GM23338 (cell line): ENCODE measurements at places on chromosomes 12 and 14.
A peak's percentile ranks its signal among the peaks of the same experiment; 100 is the strongest.

DNA sequence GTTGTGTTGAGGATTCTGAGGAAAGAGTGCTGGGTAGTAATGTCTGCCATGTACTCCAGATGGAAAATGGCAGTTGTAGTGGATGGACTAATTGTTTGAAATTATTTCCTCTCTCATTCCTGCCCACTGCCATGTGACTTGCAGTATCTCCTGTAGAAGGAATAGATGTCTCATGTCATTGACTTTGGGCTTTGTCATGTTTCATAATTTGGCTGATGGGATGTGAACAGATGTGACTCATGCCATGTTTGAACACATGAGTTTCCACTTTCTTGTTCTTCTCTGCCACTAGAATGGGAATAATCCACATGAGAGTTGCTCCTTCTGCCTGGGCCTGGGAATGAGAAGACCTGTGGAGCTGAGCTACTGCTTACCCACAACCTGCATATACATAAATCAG lies 2.4 kb upstream of the CALCOCO1 start:
- H3K4me1 ChIP-seq, result peaks cover 8% of the 10 kb centered on the region; the same call in 1 of the 2 replicates
- H3K27ac ChIP-seq, result no peak overlapping the region
- no peaks in the 10 kb centered on the region for H3K36me3 ChIP-seq
- H3K4me3 ChIP-seq, result no peak overlapping the region

DNA sequence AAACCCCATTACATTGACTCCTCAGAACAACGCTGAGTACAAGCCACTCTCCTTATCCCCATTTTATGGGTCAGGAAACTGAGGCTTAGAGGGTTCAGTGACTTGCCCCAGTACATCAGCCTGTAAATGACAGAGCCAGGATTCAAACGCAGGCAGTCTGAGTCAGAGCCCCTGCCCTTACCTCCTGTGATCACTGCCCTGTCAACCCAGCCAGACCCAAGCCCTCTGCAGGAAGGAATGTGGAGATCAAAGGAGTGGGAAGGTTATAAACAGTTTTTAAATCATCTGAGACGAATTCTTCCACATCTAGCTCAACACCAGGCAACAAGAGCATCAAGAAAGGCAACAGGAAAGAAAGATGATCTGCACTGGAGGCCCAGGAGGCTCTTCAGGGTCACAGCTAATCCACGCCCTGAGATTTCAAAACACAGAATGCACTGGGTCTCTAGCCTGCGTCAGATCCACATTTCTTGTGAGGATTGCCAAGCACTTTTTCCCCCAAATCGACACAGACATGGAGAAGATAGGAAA lies 38.5 kb downstream of the SPTB start:
- no peak overlapping the region for H3K4me3 ChIP-seq
- H3K36me3 ChIP-seq, result no peaks in the 10 kb centered on the region
- H3K4me1 ChIP-seq, result peaks cover 22% of the 10 kb centered on the region
- no peaks in the 10 kb centered on the region for H3K27me3 ChIP-seq

GRCh38 chr12:124677552-124678356 lies 110.3 kb upstream of the NCOR2 start:
- H3K4me1 ChIP-seq, result no peaks in the 10 kb centered on the region
- DNase-seq, result no peak
- H3K36me3 ChIP-seq, result no peaks in the 10 kb centered on the region
- no peak overlapping the region for H3K27ac ChIP-seq

DNA sequence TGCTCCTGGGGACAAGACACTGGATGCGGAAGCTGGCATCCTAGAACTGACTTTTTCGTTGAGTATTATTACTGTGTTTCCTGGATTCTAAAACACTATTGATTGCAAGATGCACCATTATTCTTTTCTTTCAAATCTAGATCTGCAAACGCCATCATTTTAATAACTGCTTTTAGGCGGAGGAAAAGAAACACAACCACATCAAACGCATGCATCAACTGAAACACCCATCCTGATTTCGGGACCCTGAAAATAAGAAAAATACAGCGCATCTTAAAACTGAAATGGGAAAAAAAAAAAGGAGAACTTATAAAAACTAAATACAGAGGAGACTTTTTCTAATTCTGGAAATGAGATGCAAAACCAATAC lies 103.7 kb upstream of the MAX start:
- no peaks in the 10 kb centered on the region for H3K27me3 ChIP-seq
- H3K4me3 ChIP-seq, result no peak overlapping the region
- no peak for DNase-seq

GRCh38 chr14:54649056-54649455 lies 82.1 kb downstream of the SAMD4A start:
- no peaks in the 10 kb centered on the region for H3K27me3 ChIP-seq
- DNase-seq, result no peak
- peaks cover 24% of the 10 kb centered on the region for H3K4me1 ChIP-seq
- no peaks in the 10 kb centered on the region for H3K36me3 ChIP-seq
- no peak overlapping the region for H3K4me3 ChIP-seq

- H3K36me3 ChIP-seq, result no peaks in the 10 kb centered on the region
- peak; percentile 85 for DNase-seq
- no peak overlapping the region for H3K4me3 ChIP-seq
- no peak overlapping the region for H3K27ac ChIP-seq
- no peaks in the 10 kb centered on the region for H3K4me1 ChIP-seq
Measured at GRCh38 chr12:25135531-25136154, 59.3 kb downstream of the DNAI7 start.

GRCh38 chr14:28121512-28122297 lies 644.9 kb upstream of the FOXG1 start:
- DNase-seq, result peak; percentile 84
- no peak overlapping the region for H3K4me3 ChIP-seq
- H3K4me1 ChIP-seq, result peaks cover 13% of the 10 kb centered on the region; the same call in 1 of the 2 replicates
- H3K27me3 ChIP-seq, result peaks cover 82% of the 10 kb centered on the region

DNA sequence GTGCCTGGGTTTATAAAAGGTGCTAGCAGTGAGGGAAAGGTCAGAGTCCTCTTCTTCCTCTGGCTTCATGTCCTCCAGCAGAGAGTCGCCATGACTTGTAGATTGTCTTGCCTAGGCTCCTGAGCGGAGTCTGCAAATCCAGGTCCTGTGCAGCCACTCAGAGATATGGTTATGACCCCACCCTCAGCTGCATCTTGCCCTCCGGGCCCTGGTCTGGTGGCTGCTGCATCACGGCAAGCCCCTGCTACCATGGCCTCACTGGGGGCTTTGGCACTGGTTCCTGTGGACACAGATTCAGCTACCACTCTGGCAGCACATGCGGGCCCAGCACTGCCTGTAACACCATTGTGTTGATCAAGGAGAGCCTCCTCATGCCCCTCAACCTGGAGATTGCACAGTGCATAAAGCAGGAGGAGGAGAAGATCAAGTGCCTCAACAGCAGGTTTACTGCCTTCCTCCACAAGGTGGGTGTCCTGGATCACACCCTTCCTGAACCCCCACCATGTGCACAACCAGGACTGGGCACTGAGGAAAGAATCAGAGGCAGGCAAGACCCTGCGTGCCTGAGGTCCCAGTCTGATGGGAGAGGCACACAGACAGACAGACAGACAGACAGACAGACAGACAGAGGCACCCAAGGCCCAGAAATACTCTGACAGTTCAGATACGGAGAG lies 10.5 kb upstream of the KRT86 start:
- H3K4me3 ChIP-seq, result no peak overlapping the region
- H3K36me3 ChIP-seq, result no peaks in the 10 kb centered on the region
- DNase-seq, result no peak

- H3K36me3 ChIP-seq, result no peaks in the 10 kb centered on the region
- H3K4me1 ChIP-seq, result peaks cover 17% of the 10 kb centered on the region; the same call in 1 of the 2 replicates
- no peak overlapping the region for H3K27ac ChIP-seq
- DNase-seq, result no peak
Measured at GRCh38 chr12:48811437-48812090, 6.7 kb upstream of the CACNB3 start.

DNA sequence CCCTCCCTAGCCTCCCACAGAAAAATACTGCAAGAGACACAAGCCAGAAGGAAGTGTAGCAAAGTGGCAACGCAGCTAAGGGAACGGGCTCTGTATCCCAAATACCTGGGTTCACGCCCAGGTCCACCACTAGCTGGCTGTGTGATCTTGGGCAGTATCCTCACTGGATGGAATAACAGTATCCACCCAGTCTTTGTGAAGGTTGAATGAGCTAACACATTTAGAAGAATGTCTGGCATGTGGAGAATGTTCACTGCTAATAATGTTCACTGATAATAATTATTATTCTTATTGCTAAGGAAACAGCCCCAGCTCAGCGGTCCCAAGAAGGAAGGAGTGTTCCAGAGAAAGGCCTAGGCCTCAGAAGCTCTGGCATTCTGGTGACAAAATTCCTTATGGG lies 70.9 kb downstream of the VWF start:
- no peaks in the 10 kb centered on the region for H3K36me3 ChIP-seq
- peaks cover 7% of the 10 kb centered on the region for H3K4me1 ChIP-seq
- H3K4me3 ChIP-seq, result no peak overlapping the region
- no peak for DNase-seq
- peaks cover 12% of the 10 kb centered on the region for H3K27me3 ChIP-seq

DNA sequence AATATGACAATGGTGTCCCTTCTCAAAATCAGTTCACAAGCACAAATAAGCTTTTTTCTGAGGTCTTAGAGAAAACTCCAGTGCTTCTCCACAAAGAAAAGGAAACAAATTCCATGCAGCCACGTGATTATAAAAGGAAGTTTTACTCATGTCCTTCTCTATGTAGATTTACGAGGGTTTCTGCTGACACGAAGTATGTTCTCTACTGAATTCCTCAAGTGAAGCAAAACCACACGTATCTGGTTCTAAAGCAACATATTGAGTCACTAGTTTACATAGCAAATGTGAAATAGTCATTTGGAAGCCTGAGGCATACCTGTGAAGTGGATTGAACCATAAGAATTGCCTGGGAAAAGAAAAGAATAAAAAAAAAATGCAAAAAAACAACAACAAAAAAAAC lies 31.9 kb downstream of the BMP4 start:
- no peak overlapping the region for H3K4me3 ChIP-seq
- peaks cover 17% of the 10 kb centered on the region for H3K4me1 ChIP-seq
- no peaks in the 10 kb centered on the region for H3K36me3 ChIP-seq
- DNase-seq, result no peak
- no peak overlapping the region for H3K27ac ChIP-seq

DNA sequence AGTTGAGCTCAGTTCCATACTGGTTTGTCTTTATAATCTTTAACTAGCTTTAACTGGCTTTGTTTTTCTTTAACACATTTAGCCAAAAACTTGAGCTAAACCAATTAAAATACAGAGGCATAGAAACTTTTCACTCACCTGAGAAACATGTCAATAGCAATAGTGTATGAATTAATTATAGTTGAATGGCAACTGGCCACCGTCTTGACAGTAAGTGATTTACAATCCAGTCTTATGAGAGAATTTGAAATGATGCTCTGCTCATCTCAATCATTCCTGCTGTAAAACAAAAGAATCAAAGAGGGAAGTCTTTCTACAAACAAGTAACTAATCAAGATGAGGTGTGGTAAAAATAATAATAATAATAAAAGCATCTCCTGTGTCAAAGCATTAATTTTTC lies 86.6 kb upstream of the AMIGO2 start:
- H3K36me3 ChIP-seq, result no peaks in the 10 kb centered on the region
- H3K4me3 ChIP-seq, result no peak overlapping the region
- H3K4me1 ChIP-seq, result no peaks in the 10 kb centered on the region
- no peaks in the 10 kb centered on the region for H3K27me3 ChIP-seq
- no peak for DNase-seq

DNA sequence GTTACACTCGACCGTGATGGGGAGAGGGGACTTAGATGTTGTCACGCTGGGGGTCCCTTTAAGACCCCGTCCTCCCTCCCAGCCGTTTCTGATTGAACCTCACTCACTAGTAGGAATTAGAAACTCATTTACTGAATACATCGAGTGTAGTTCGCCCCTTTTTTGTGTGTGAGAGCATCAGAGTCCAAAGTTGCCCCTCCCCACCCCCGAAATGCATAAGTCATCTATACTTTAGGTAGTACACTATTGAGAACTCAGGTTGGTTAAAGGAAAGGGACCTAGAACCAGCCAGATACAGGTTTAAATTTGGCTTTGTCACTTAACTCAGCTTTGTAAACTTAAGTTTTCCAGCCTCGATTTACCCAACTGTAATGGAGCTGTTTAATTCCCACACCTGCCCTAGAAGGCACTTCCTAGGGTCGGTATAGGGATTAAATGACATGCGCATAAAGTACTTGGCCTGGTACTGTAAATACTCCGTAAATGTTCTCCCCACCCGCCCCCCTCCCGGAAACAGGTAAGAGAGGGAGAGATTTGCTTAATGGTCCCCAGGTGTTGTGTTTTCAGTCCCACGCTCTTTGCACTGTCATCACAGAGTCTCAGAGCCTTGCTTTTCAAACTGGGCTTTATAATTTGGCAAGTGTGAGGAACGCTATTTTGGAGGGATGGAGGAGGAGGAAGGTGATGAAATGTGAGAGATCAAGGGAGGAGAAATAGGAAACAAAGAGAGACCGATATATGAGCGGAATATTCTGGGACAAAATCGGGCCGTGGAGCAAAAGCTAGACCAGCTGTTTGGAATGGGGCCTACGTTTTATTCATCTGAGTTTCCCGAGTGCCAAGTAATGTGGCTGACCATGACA lies 897 bp downstream of the SUDS3 start:
- DNase-seq, result peak; percentile 15
- peak overlapping the region; percentile 15; the same call in 1 of the 2 replicates for H3K27ac ChIP-seq
- peak overlapping the region; percentile 79 for H3K4me3 ChIP-seq
- H3K4me1 ChIP-seq, result peaks cover 16% of the 10 kb centered on the region
- peaks cover 21% of the 10 kb centered on the region for H3K36me3 ChIP-seq
- H3K27me3 ChIP-seq, result no peaks in the 10 kb centered on the region

- no peaks in the 10 kb centered on the region for H3K4me1 ChIP-seq
- no peaks in the 10 kb centered on the region for H3K36me3 ChIP-seq
- H3K4me3 ChIP-seq, result no peak overlapping the region
Measured at GRCh38 chr12:7542046-7542445, 38.5 kb upstream of the CD163 start.

DNA sequence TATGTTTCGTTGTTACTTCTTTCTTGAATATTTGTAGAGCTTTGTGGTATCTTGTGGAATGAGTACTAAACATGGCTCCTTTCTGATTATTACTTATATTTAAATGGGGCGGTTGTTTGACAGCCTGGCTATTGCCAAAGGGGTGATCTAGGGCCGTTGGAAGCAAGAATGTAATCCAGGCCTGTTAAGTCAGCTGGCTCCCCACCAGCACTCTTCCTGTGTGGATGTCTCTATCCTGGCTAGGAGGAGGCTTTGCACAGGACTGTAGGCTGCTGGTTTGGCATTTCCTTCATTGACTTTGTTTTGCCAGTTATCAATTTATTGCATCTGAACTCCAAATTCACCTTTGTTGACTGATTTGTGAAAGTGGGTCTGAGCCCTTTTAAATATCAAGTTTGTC lies 5.6 kb downstream of the FAM234B start:
- H3K36me3 ChIP-seq, result peaks cover 21% of the 10 kb centered on the region
- no peaks in the 10 kb centered on the region for H3K27me3 ChIP-seq
- H3K4me1 ChIP-seq, result peaks cover 12% of the 10 kb centered on the region; the same call in 1 of the 2 replicates

GRCh38 chr12:6551063-6551461 lies 4.8 kb downstream of the IFFO1 start:
- no peak for DNase-seq
- no peak overlapping the region for H3K4me3 ChIP-seq
- no peaks in the 10 kb centered on the region for H3K27me3 ChIP-seq

GRCh38 chr12:8156845-8157244 lies at the start of gene ZNF705A:
Gene ZNF705A, plus strand, starts transcription at chr12:8157015. Its CDS starts 15,611 bp downstream, at chr12:8172626.
- H3K4me3 ChIP-seq, result no peak within 1 kb of the TSS
- no peak within 1 kb of the TSS for H3K27ac ChIP-seq

GRCh38 chr14:89270439-89271227 lies 146.4 kb downstream of the FOXN3 start:
- H3K36me3 ChIP-seq, result no peaks in the 10 kb centered on the region
- H3K4me1 ChIP-seq, result peaks cover 64% of the 10 kb centered on the region
- H3K4me3 ChIP-seq, result no peak overlapping the region
- H3K27me3 ChIP-seq, result no peaks in the 10 kb centered on the region
- no peak overlapping the region for H3K27ac ChIP-seq

- H3K36me3 ChIP-seq, result no peaks in the 10 kb centered on the region
- no peak for DNase-seq
- H3K4me1 ChIP-seq, result no peaks in the 10 kb centered on the region
Measured at GRCh38 chr12:29255042-29255441, 106.0 kb downstream of the FAR2 start.
